ENCODE measurements at places on chromosomes 5 and 9.
A peak's percentile ranks its signal among the peaks of the same experiment; 100 is the strongest.

DNA sequence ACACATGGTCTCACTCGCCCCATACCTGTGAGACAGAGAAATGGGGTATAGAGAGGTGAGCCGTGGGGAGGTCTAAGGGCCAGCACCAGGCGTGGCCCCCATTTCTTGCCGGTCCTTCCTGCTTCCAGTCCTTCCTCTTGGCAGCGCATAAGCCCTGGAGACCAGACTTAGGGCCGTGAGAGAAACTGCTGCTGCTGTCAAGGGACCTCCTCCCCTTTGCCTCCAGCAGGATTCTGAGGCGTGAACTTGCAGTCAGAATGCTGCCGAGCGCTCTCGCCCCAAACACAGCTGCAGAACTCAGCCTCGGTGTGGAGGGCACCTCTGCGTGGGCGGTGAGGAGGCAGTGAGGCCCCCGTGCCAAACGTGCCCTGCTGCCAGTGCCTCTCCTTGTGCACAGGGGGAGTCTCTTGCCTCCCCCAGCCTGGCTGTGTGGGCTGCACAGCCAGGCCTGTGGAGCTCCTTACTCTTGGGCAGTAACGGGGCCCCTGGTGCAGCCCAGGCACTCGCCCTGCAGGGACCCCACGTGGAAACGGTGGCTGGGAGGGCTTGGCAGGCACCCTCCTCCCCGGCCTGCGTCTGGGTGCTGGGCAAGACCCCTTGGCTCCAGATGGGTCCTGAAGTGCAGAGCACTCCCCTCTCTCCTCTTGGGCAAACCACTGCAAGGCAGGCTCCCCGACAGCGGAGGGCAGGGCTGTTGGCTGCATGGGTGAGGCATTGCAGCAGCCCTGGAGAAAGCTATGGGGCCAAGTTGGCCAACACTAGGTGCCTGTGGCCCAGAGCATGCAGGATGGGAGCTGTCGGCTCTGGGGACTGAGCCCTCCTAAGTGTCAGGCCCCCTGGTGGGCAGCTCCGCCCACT, 85.4 kb downstream of the RXRA start:
- DNase-seq, result no peak

- DNase-seq, result no peak
These were observed 104.0 kb upstream of the CDKN2B start for GRCh38 chr9:22112870-22113821.

DNA sequence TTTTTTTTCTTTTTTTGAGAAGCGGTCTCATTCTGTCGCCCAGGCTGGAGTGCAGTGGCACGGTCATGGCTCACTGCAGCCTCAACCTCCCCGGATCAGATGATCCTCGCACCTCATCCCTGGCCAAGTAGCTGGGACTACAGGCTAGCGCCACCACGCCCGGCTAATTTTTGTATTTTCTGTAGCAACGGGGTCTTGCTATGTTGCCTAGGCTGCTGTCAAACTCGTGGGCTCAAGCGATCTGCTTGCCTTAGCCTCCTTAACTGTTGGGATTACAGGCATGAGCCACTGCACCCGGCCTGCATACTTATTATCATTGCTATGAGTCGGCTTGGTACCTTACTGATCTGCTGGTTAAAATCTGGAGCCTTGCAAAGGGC, 790 bp upstream of the IARS1 start:
- peak; percentile 20 for DNase-seq

- DNase-seq, result no peak
These were observed 53.4 kb downstream of the OR2K2 start for GRCh38 chr9:111276431-111277128.

DNA sequence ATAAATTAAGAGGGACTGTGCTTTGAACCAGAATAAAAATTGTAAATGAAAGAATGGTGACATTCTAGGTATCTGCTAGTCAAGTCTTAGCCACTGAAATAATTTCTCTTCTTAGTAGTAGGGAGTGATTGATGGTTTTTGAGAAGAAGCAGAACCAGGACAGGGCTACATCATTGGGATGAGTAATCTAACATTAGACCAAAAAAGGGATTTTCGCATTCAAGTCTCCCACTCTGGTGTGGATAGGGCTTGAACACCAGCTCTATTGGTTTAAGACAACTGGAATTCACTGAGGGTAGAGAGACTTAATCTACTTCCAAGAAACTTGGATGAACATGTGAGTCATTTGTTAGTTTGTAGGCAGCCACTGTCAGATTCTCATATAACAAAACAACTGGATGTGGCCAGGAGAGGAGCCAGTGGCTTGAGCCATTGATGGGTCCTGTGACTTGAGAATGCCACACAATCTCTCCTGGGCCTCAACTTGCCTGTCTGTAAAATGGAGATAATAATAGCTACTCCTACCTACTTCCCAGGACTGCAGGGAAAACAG, 16.6 kb downstream of the FAT2 start:
- no peak for DNase-seq

GRCh38 chr9:18672706-18673105, 198.8 kb downstream of the ADAMTSL1 start:
- DNase-seq, result no peak

Measured in iris pigment epithelial cell (primary cell).